Left cardiac atrium (tissue), 4 donors: ENCODE measurements at places on chromosomes 2 and 18. TPM values are rescaled to one million over a fixed set of nuclear protein-coding genes. Genes with fewer than 3 reads are reported as not detected.

Gene UGT1A5
- not detected for total RNA-seq

Gene TMX3
- total RNA-seq: 24.4 TPM

Gene POTEE
- total RNA-seq: not detected

Gene REG3A
- not detected for total RNA-seq

Gene LONRF2
- total RNA-seq: 12.8 TPM

Gene UCN
- 1.2 TPM for total RNA-seq

Gene KLHL30
- total RNA-seq: 16.6 TPM

Gene MRPL33
- 226 TPM for total RNA-seq

Gene RSAD2
- 8.0 TPM for total RNA-seq

Gene VAPA
- 169 TPM for total RNA-seq

Gene ZSCAN30
- 19.1 TPM for total RNA-seq

Gene ADAM23
- 30.2 TPM for total RNA-seq

Gene UGT1A3
- not detected for total RNA-seq

Gene LHCGR
- total RNA-seq: 0.26 TPM

Gene IKZF2
- total RNA-seq: 6.3 TPM

Gene TNFRSF11A
- total RNA-seq: 3.6 TPM

Gene DSG1
- total RNA-seq: 2.0 TPM
